ENCODE measurements at places on chromosomes 4 and X. TPM values are rescaled to one million over a fixed set of nuclear protein-coding genes. Genes with fewer than 3 reads are reported as not detected.

ATP11C gene
- 38.6 TPM for total RNA-seq

FAT1 gene
- 179 TPM for total RNA-seq

GYPE gene
- total RNA-seq: 2.6 TPM

BEND4 gene
- 5.5 TPM for total RNA-seq

PNCK gene
- 29.3 TPM for total RNA-seq

SMIM43 gene
- 3.2 TPM for total RNA-seq

HERC6 gene
- total RNA-seq: 7.9 TPM

PRR32 gene
- 0.60 TPM for total RNA-seq

GAGE12D gene
- not detected for total RNA-seq

RIPPLY1 gene
- total RNA-seq: not detected

ASB5 gene
- 17.9 TPM for total RNA-seq

SLC10A6 gene
- total RNA-seq: 0.99 TPM

TCEAL1 gene
- 38.8 TPM for total RNA-seq

SPRY1 gene
- total RNA-seq: 74.5 TPM

CYTL1 gene
- total RNA-seq: 12.9 TPM

DCLK2 gene
- 48.7 TPM for total RNA-seq

NBDY gene
- 8.7 TPM for total RNA-seq

CACNA1F gene
- 27.9 TPM for total RNA-seq

RNF150 gene
- total RNA-seq: 47.7 TPM

FAM90A26 gene
- total RNA-seq: not detected

ZGRF1 gene
- total RNA-seq: 37.1 TPM

CD38 gene
- total RNA-seq: 2.5 TPM

AADAT gene
- 14.8 TPM for total RNA-seq

FDCSP gene
- total RNA-seq: not detected

MSANTD1 gene
- 1.3 TPM for total RNA-seq

GBA3 gene
- not detected for total RNA-seq

ETFDH gene
- total RNA-seq: 51.9 TPM

GPR101 gene
- not detected for total RNA-seq
